Hippocampal formation (tissue), 2 donors: ENCODE measurements at places on chromosomes 5 and 9.

GRCh38 chr9:119968836-119969707 is 599.8 kb upstream of the BRINP1 start:
- DNase-seq = peak; percentile 79

DNA sequence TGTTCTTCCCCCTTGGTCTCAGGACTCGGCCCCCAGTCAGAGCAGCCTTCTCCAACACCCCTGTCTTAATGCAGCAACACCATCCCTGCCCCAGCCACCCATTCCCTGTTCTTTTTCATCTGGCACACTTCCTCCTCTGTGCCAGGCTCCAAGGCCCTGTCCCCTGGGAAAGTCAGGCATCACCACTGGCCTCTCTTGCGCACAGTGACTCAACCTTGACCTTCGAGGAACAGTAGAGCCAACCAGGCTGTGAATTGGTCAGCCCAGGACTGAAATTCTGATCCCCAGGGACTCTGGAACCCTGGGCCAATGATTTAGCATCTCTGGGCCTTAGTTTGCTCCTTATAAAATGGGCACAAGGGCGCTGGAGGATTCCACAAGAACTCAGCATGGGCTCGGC is 10.5 kb upstream of the RALGDS start:
- DNase-seq = no peak

DNA sequence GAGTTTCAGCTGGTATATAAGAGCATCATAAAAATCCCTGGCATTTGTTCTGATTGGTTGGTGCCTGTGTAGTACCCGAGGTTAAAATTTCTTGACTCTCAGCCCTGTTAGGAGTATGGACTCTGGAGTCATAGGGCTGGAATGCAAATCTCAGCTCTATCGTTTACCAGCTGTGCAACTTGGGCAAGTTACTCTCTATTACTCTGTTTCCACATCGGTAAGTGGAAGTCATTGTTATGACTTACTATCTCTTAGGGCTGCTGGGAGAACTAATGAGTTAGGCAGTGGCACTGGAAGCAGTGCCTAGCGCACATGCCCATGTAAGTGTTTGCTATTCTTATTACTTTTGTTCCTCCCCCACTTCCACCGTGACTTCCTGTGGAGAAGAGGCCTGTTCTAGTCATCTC is 141.6 kb downstream of the BOD1 start:
- DNase-seq = no peak

DNA sequence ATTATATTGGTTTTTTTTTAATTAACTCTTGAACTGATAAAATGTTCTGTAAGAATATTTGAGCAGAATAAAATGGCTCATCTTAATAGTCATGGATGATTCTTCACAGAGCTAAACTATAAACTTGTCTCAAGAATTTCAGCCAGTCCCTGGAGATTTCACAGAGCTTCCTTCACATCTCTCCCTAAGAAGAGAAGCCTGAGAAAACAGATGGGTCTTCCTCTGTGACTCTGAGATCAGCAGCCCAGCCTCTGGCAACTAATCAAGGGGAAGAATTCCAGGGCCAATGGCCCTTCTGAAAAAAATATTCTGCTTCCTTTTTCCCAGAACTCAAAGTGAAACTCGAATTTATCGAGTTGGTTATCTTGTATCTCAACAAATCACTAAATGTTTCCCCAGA is 122.2 kb upstream of the ITGA1 start:
- no peak for DNase-seq

GRCh38 chr5:65262649-65263059 is 219.1 kb downstream of the ADAMTS6 start:
- no peak for DNase-seq

GRCh38 chr5:175617447-175617846 is 40.4 kb upstream of the HRH2 start:
- DNase-seq = no peak

DNA sequence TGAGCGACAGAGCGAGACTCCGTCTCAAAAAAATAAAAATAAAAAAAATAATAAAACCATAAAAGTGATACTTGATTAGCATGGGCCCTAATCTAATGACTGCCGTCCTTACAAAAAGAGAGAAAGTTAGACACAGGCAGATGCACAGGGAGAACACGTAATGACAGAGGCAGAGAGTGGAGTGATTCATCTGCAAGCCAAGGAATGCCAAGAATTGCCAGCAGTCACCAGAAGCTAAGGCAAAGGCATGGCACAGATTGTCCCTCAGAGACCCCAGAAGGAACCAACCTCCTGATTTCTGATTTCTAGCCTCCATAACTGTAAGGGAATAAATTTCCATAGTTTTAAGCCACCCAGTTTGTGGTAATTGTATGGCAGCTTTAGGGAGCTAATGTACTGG is 79.6 kb upstream of the FREM1 start:
- DNase-seq = no peak
